CD8-positive, alpha-beta T cell (primary cell): ENCODE measurements at places on chromosomes 4 and X.

DNA sequence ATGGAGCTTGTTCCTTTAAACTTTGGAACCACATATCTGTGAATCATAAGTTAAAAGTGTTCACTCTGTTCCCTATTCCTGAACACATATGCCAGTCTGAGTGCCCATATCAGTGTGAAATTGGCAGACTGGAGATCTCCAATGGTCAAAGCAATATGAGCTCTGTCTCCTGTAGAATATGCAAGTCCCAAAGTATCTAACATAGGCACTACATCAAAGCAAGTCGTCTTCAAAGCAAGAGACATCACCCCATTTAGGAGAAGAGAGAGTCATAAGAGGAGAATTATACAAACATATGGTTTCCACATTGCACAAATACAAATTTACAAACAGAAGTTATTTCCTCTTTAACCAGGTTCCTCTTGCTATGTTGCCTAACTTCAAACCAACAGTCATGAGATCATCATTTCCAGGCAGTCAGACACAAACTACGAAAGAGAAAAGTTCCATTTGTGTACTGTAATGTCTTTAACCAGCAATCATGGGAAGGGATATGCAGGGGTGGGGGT lies 9.9 kb upstream of the GK start:
- no peak for DNase-seq

- no peak for DNase-seq
Observed at GRCh38 chr4:154781983-154782293, 866 bp downstream of the RBM46 start.

GRCh38 chr4:145132511-145133098 lies 34.5 kb downstream of the ABCE1 start:
- DNase-seq: no peak

DNA sequence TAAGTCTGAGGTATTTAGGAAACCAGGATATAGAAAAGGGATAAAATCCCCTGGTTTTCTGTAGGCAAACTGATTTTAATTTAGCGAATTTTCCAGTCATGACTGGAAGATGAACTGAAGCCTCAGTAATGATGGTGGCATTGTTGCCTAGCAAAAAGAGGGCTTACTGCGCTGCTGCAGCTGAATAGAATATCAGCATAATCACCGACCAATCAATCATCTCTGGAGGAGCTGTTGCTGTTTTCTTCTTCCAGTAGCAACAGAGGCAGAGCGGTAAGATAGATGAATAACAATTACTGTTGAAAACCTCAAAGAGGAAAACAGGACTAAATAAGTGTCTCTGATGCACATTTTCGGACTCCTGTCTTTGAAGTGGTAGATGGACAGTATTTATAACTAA lies 86.2 kb downstream of the FAM133A start:
- no peak for DNase-seq

DNA sequence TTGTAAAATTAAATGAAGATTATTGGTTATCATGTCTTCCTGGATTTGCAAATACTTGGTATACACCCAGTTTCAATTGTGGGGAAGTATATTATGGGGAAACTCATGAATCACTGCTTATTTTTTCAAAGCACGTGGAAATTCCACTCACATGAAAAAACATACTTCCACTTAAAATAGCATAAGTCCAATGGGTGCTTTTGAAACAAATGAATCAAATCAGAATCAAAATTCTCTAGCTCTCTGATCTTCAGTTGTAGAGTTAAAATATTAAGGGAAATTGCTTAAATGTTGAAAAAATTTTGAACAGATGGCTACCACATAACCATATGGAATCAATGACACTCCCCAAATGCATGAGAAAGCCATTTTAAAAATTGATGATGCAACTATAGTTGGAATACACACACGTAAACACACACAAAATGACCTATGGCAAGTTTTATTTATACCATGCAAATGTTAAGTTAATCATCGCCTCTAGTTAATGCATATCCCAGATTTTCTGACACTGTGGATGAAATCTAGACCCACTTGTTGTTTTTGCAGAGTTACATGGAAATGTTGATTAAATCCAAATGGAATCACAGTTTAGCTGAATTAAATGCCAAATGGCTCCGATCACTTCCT lies 93.2 kb downstream of the ARSF start:
- DNase-seq: no peak

- no peak for DNase-seq
Observed at GRCh38 chrX:110162867-110163266, 155.0 kb downstream of the AMMECR1 start.

DNA sequence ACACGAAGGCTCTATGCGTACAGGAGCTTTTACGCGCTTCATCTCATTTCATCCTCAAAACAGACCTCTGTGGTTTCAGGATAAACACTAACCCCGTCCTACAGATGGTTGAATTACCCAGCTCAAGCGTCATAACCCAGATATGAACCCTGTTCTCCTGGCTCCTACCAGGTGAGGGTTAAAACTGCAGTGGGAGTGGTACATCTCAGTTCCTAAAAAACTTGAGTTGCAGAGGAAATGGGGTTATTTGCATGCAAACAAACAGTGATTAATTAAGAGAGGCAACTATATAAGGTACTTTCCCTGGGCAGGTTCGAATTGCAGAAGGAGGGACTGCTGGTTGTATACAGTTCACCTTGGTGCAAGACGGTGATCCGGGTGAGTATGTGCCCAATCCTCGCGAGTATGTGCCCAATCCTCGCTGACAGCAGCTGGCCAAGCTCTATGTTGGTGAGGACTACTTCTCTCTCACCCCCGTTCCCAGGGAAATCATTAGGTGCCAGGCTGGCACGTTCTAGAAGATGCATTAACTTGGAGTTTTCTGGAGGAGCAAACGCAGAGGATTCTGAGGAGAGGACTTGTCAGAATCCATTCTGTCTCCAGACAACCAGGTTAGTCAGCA lies 72.6 kb downstream of the FHDC1 start:
- DNase-seq: no peak

DNA sequence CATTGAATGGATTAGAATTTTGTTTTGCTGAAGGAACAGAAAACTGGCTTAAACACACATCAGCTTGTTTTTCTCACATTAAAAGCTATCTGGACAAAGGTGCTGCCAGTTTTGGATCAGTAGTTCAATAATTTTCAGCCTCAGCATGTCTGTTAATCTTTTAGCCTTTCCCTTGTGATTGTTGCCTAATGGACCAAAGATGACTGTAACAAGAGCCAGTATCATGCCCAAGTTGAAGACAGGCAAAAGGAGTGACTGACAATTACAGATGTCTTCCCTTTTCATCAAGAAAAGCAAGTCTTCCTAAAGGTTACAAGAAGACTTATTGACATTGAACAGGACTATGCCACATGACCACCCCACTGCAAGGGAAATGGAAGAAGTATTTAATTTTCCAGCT lies 419.7 kb downstream of the MAPK10 start:
- DNase-seq: no peak

DNA sequence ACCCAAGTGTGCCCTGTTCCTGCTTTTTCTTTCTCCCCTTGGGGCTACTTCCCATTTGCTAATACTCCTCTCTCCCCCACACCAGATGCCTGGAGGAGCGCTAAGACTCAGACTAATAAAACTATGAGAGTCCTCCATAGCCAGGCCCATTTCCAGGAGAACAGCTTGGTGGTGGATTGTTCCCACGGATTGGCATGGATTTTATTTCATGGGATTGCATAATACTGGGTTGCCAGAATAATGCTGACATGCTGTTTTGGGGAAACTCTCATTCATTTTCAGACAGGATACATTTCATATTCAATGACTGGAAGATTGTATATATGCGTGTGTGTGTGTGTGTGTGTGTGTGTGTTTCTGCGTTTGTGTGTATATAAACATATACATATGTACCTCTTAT lies 447.5 kb upstream of the PITX2 start:
- DNase-seq: no peak

DNA sequence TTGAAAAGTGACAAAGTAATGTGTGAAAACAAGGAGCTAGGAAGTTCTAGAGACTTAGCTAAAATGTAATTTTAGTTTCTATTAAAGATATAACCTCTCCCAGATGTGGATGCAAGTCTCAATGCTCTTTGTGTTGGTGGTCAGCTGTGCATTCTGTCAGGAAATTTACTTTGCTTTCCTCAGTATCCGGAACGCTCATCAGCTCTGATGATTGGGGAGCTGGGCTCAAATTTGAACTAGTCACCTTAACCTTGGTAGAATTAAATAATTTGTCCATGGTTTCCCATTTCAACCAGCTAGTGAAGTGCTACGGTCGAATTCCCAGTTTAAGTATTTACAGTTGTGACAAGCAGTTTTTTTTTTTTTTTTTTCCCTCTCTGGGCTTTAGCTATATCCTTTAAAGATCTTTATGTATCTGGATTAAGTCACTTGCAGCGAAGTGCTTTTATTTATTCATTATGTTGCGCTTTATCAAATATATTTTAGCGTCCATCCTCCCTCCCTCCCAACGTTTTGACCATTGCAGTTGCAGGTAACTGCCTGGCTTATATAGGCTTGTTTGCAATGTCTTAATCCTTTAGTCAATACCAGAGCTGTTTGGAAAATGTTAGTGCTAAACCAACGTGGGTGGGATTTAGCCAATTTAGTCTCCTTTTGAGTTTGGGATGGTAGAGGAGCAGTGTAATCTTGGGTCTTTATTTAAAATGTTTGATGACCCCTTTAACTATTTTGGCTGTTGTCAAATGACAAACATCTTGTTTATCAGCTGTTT lies 2.1 kb downstream of the OGT start:
- no peak for DNase-seq

- DNase-seq: no peak
Observed at GRCh38 chr4:83151651-83152050, 37.1 kb upstream of the PLAC8 start.

DNA sequence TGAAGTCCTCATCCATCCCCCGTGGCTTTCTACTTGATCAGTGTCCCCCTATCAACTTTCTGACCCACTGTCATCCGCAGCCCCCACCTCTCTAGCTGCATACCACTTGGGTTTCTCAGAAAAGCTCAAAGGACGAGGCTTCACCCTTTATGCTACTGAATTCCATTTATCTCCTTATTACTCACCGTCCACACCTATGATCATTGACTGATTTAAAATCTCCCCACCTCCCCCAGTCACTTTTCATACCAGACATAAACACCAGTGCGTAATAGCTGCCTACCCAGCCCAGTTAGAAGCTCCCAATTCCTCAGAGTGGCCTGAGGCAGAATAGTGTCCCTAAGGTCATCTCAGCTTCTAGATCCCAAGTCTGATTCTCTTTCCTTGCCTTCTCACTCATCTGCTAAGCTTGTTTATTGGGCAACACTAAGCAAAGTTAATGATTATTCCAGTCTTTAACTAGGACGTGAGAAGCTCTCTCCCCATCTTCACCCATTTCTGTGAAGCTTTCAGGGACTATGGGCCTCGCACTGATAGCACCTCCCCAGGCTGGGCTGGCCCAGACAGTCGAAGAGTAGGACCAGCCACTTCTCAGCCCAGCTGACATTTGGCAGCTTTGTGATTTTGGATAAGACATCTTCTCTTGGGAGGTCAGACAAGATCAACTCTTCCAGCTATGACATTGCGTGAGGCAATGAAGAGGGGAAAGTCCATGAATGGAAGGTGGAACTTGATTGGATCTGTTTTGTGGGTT lies 7.2 kb upstream of the DDX60L start:
- no peak for DNase-seq

DNA sequence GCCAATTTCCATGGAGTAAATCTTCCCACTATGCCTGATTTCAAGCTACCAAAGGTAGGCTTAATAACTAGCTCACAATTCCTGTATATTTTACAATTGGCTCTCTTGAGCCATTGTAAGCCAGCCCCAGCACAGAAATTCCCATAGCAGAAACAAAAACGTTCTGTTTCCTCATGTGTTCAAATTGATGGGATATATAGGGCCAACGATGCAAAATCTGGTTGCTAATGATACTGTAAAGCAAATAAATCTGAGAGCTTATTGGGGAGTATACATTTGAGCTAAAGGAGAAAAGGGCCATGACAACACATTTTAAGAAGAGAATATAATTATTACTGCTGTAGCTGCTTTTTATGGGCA lies 267.1 kb upstream of the FTHL17 start:
- no peak for DNase-seq

DNA sequence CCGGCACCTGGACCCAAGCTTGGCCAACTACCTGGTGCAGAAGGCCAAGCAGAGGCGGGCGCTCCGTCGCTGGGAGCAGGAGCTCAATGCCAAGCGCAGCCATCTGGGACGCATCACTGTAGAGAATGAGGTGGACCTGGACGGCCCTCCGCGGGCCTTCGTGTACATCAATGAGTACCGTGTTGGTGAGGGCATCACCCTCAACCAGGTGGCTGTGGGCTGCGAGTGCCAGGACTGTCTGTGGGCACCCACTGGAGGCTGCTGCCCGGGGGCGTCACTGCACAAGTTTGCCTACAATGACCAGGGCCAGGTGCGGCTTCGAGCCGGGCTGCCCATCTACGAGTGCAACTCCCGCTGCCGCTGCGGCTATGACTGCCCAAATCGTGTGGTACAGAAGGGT lies 3.7 kb downstream of the SUV39H1 start:
- DNase-seq: no peak

DNA sequence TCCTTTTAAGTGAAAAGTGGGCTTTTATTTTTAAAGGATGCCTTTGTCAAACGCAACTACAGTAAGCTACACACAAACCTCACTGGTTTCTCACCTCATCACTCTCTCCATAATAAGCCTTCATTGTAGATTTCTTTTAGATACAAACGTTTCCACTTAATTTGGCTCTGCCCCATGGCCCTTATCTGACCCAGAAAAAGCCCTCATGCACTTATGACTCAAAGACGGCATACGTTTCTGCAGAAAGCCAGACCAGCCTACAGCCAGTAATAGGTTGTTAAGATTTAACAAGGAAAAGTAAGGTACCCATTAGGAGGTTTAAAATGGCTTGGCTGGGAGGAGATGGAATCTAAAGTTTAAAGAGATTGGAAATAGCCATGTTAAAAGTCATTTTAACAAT lies 914.6 kb upstream of the INTU start:
- DNase-seq: no peak
